ENCODE measurements at places on chromosomes 16 and 17. TPM values are rescaled to one million over a fixed set of nuclear protein-coding genes. Genes with fewer than 3 reads are reported as not detected.

DNA sequence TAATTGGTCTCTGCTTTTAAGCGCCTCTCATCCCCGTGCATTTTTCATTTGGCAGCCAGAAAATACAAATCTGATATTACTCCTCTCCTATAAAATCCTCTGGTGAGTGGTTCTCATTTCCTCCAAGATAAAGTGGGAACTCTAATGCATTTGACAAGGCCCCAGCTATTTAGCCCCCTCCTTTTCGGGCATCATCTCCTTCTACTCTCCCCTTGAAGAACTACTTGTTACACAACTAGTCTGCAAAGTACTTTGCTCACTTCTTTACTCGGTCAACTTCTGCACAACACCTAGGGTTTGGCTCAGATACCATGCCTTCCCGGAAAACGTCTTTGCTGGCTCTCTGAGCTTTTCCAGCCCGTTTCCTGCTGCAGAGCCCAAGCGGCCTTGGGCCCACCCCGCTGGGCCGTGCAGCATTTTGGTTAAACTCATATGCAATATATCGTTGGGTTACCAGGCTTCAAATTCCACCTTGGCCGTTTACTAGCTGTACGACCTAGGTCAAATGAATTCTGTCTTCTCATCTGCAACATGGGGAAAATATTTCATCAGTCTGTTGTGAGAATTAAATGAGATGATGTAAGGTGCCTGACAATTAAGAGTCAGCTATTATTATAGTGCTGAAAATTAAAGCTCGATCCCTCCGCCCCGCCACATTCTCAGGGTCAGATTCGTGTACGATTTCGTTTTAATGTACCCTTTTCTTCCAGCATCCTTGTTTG is 883 bp upstream of the TAF15 start:
- H3K4me3 ChIP-seq, result peak overlapping the region; percentile 99
- peaks cover 20% of the 10 kb centered on the region for H3K36me3 ChIP-seq
- DNase-seq, result peak; percentile 70
- no peaks in the 10 kb centered on the region for H3K27me3 ChIP-seq
- H3K27ac ChIP-seq, result peak overlapping the region; percentile 97

The SPATA32 gene
- 0.28 TPM for total RNA-seq

- peaks cover 9% of the 10 kb centered on the region for H3K4me1 ChIP-seq
- peak overlapping the region; percentile 51 for H3K27ac ChIP-seq
- no peak overlapping the region for H3K4me3 ChIP-seq
- no peaks in the 10 kb centered on the region for H3K27me3 ChIP-seq
- DNase-seq, result peak; percentile 90
These were observed 23.9 kb downstream of the LGALS9 start for GRCh38 chr17:27654654-27655524.

GRCh38 chr17:63945784-63946439 is 13.8 kb upstream of the CD79B start:
- peak; percentile 64 for DNase-seq
- no peaks in the 10 kb centered on the region for H3K36me3 ChIP-seq
- H3K27ac ChIP-seq, result no peak overlapping the region
- H3K4me1 ChIP-seq, result peaks cover 11% of the 10 kb centered on the region
- peaks cover 4% of the 10 kb centered on the region for H3K27me3 ChIP-seq

The SLFN13 gene
- total RNA-seq, result 36.8 TPM

GRCh38 chr17:29292071-29292991 is 1.6 kb downstream of the NUFIP2 start:
- peaks cover 40% of the 10 kb centered on the region for H3K4me1 ChIP-seq
- H3K27me3 ChIP-seq, result no peaks in the 10 kb centered on the region
- peaks cover 38% of the 10 kb centered on the region for H3K36me3 ChIP-seq
- peak overlapping the region; percentile 99 for H3K27ac ChIP-seq

GRCh38 chr17:63649813-63650212 is 27.6 kb downstream of the MAP3K3 start:
- H3K27me3 ChIP-seq, result no peaks in the 10 kb centered on the region
- peaks cover 7% of the 10 kb centered on the region for H3K4me1 ChIP-seq
- H3K27ac ChIP-seq, result no peak overlapping the region
- no peak overlapping the region for H3K4me3 ChIP-seq
- DNase-seq, result no peak
- peaks cover 43% of the 10 kb centered on the region for H3K36me3 ChIP-seq

DNA sequence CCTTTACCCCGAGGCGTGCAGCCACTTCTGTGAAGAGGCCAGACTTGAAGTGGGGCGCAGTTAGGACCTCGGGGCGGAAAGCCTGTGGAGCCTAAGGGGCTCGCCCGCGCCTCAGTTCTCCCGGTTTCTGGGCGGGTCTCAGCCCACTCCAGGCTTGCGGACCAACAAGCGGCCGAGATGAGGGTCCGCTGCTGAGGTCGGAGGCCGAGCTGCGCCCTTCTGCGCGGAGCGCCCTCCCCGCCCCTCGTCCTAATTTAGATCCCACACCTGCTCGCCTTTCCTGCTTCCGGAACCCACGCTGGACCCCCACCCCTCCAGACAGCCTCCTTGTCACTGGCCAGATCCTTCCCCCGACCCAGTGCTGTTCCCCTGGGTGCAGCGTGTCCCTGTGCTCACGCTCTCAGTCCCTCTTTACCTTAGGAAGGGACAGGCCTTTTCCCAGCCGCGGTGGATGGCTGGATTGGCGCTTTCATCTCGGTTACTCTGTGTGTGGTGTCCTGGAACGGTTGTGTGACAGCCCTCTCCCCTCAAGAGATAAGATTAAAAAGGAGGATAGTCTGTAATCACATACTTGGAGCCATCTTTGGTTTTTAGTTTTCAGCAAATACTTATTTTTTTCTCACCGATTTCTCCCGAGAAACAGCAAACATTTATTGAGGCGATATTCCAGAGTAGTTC is 933 bp upstream of the ATXN7L3 start:
- DNase-seq, result no peak
- peak overlapping the region; percentile 96 for H3K27ac ChIP-seq
- peaks cover 24% of the 10 kb centered on the region for H3K36me3 ChIP-seq

DNA sequence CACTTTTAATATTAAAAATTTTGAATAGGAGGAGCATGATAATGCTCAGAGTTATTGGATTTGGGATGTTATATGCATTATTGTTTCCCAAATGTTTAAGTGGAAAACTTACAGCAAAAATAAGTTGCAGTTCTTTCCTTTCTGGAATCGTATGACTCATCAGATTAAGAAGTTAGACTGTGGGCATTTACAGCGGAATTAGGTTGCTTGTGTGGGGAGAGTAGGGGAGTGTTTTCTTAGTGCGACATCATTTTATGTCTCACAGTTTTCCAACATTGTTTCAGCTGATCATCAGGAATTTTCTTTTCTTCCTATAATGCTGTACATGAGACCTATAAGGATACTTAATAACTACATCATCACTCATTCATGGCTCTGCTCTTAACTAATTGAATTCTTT is 1631.8 kb downstream of the CDH8 start:
- H3K4me1 ChIP-seq, result no peaks in the 10 kb centered on the region
- H3K36me3 ChIP-seq, result no peaks in the 10 kb centered on the region
- H3K4me3 ChIP-seq, result no peak overlapping the region
- DNase-seq, result no peak

GRCh38 chr17:48126532-48126850 is 18.9 kb downstream of the SNX11 start:
- peaks cover 30% of the 10 kb centered on the region for H3K36me3 ChIP-seq
- H3K4me1 ChIP-seq, result peaks cover 6% of the 10 kb centered on the region
- no peaks in the 10 kb centered on the region for H3K27me3 ChIP-seq
- H3K4me3 ChIP-seq, result no peak overlapping the region

DNA sequence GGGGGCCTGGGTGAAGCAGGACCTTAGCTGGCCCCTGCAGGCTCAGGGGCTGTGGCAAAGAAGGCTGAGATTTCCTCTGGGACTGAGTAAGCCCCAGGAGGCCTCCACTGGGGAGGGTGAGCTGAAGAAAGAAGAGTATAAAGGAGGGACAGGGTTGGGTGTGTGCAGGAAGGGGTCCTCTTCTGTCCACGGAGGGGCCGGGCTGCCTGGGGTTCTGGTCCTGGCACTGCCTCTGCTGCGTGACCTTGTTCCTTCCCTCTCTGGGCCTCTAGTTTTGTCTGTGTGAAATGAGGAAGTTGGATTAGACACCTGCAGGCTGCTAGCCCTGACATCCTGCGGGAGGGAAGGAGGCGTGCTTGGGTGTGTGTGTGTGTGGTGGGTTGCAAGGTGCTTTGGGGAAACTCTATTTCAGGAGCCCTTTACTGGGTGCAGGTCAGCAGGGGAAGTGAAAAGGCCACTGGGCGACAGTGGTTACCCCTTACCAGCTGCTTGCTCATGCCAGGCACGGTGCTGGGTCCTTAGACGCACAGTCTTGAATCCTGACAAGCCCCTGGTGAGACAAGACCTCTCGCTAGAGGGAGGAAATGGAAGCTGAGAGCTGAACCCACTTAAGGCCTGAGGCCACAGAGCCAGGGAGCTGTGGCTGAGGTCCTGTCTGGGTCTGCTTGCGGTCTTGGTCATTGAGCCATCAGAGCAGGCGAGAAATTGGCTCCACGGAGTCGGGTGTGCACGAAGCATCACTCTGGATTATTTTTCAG is 60.7 kb downstream of the OR1D5 start:
- H3K36me3 ChIP-seq, result no peaks in the 10 kb centered on the region
- DNase-seq, result no peak
- H3K4me3 ChIP-seq, result no peak overlapping the region
- no peaks in the 10 kb centered on the region for H3K27me3 ChIP-seq
- H3K27ac ChIP-seq, result no peak overlapping the region

DNA sequence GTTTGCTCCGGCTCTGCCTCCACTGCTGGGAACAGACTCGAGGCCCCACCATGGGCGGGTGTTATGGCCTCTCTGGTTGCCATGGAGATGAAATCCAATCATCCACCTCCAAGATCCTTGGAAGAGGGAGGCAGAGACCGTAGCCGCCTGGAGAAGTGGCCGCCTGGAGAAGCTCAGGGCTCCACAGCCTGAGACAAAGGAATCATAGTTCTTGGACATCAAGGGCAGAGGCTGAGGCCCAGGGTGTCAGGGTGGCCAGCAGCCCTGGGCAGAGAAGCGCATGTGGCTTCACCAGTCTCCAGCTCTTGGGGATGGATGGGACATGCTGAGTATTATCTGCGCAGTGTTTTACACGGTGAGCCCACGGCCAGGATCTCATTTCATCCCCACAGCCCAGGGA is 36.2 kb downstream of the ABR start:
- no peaks in the 10 kb centered on the region for H3K4me1 ChIP-seq
- no peaks in the 10 kb centered on the region for H3K36me3 ChIP-seq
- H3K27ac ChIP-seq, result no peak overlapping the region
- H3K27me3 ChIP-seq, result no peaks in the 10 kb centered on the region

Data from activated CD4-positive, alpha-beta T cell treated with anti-CD3 and anti-CD28 coated beads, Interleukin-2, amount 10 ng/mL, durations not matched to agents 24 days and 14 days (primary cell).